ENCODE measurements at places on chromosomes 5 and 9.

DNA sequence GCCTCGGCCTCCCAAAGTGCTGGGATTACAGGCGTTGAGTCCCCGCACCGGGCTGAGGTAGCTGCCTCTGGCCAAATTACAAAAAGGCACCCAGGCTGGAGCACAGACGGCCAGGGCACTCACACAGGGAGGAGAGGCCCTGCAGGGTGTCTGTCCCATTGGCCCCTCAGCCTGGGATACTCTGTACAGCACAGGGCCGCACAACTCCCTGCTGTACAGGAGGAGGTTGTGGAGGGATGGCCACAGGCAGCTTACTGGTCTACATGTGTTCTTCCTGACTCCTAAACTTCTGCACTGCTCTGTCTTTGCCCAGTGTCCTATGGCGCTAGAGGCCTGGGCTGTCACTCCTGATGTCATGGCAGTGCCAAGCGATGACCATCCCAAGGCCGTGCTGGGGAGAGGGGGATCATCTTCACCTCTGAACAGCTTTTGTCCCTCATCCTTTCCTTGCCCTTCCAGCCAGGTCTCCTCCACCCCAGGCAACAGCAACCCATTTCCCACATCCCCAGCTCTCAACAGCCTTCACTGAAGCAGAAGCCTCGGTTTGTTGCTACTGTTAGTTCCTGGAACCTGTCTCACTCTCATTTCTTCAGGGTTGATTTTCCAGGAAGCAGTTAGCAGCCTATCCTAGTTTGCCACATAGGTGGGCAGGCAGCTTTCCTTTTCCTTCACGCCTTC lies 1.8 kb upstream of the CNOT6 start:
- DNase-seq = no peak

GRCh38 chr5:134526483-134527155 lies 1.1 kb downstream of the JADE2 start:
- no peak for DNase-seq

DNA sequence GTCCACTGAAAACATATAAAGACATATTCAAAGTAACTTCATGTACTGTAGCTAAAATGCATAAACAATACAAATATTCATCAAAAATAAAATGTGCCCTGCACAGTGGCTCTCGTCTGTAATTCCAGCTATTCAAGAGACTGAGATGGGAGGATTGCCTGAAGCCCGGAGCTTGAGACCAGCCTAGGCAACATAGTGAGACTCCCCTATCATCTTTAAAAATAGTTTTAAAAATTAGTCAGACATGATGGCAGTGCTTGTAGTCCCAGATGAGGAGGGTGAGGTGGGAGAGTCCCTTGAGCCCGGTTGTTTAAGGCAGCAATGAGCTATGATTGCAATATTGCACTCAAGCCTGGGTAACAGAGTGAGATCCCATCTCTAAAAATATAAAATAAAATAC lies 534.1 kb downstream of the ANXA1 start:
- no peak for DNase-seq

GRCh38 chr5:136382071-136382470 lies 16.7 kb upstream of the TRPC7 start:
- DNase-seq = no peak

DNA sequence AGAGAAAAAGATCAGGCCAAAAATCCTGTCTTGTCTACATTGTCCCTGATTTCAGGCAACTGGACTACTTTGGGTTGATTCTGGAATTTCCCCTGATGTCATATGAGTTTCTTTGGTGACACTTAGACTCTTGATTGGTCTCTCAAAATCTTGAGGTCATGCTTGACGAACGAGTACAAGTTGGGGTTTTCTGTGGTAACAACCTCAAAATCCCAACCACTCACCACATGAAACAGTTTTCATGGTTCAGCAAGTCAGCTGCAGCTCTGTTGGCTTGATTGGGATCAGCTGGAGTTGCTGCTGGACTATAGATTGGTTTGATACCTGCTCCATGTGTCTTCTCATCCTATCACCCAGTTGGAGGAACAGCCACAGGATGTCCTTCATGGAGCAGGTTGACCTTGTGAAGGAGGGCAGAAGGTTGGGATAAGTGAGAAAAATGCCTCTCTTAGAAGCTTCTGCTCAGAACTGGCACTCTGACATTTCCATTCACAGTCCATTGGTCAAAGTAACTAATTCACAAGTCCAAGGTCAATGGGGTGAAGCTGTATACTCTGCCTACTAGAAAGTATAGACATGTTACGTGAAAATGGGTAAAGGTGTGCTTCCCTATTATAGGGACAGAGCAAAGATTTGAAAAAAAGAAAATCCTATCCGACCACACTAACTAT lies 284.5 kb downstream of the SH3GL2 start:
- DNase-seq = no peak

DNA sequence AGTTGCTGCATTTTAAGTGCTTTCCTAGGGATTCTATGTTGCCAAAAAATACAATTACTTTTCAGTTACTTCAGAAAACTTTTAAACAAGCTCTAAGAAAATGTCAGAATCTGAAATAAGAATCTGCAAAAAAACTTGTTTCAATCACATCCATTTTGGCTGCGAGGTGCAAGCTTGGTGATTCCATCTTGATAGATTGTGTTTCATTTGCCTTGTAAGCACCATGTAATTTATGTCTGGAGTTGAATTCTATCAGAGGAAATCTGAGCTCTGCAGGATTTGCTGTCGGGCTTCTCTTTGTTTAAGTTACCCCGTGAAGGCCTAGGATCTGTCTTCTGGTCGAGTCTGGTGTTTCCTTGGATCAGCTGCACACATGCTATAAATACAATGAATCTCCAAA lies 40.4 kb upstream of the MAN2A1 start:
- DNase-seq = no peak

GRCh38 chr9:91328186-91328585 lies 33.5 kb downstream of the AUH start:
- no peak for DNase-seq

- no peak for DNase-seq
Observed at GRCh38 chr5:87313216-87313615, 45.5 kb downstream of the RASA1 start.

DNA sequence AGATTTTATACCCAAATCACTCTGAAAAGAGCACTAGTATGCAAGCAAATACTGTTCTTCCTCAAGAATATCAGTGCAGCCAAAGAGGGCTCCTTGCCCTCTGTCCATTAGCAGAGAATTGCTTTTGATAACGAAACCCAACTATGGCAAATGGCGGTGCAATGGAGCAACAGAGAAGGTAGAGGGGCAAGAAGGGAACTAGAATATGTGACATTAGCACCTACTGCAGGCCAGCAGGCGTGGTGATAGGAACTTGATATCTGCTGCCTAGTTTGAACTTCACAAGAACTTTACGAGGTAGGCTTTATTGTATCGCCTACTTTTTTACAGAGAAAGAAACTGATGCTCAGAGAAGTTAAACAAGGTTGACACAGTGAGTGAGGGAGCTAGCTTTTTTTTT lies 66.1 kb downstream of the APBA1 start:
- DNase-seq = no peak

- DNase-seq = peak; percentile 71
Observed at GRCh38 chr9:33167084-33167971, at the start of gene B4GALT1. Gene B4GALT1 (minus strand): TSS chr9:33167336. CDS start chr9:33167169, 167 bp downstream.

- DNase-seq = no peak
Observed at GRCh38 chr5:861442-862366, 10.9 kb upstream of the ZDHHC11 start.

DNA sequence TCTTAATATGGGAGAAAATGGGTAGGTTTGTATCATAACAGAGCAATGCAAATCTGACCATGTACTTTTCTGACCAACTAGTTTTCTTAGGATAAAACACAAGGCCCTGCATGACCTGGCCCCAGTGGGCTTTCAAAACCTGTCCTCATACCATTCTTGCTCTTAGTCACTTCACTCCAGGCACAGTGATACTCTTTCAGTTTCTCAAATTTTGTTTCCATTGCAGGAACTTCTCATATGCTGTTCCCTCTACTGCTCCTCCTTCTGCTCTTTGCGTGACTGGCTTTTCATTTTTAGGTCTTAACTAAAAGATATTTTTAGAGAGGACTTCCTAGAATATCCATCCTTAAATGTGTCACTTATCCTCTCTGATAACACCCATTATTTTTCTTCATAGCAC lies 112.4 kb downstream of the INIP start:
- DNase-seq = no peak

Data from astrocyte of the cerebellum (primary cell).